Activated T-helper 17 cell treated with anti-CD3 and anti-CD28 coated beads, Interleukin-2, amount 50 U/mL, for 72 hours (primary cell): ENCODE measurements at places on chromosomes 7 and 10.

DNA sequence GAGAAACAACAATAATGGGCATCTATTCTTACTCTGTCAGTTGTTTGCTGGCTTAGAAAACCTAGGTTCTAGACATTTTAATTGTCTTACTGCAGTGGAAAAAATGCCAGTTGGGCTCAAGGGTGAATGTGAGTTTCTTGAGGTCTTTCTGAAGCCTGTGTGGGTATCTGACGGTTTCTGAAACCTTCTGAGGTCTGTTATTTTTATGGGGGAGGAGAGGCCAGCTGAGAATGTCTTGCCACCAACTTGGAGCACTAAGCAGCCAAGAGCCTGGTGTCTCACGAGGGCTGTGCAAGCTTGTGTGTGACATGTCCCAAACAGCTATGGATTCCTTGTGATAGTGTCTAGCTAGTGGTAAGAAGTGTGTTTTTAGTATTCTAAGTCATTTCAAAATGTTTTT is 24.2 kb upstream of the DDC start:
- peak; percentile 14 for ATAC-seq

DNA sequence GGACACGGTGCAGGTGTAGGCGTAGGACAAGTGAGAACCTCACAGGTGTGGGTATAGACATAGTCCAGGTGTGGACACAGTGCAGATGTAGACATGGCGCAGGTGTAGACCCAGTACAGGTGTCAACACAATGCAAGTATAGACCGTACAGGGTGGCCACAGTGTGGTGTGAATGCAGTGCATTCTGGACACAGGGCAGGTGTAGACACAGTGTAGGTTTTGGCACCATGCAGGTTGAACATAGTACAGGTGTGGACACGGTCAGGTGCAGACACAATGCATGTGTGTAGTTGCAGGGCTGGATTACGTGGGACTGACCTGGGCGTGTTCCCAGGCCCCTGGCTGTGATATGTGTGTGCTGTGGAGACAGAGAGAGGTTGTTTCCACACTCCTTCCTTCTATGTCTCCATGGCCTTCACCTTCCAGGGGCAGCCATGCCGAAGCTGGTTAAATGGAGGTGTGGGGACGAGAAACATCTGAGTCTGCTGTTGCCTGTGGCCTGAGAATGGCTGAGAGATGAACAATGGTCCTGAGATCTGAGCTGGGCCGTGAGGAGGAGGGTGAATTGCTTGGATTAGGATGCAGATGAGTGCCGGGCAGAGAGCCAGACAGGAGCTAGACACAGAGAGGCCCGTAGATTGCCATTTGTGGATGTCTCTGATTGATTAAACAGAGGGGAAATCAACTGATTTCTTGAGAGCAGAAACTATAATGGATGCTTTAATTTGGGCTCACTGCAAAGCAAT is 343.9 kb upstream of the SHH start:
- peak; percentile 6 for ATAC-seq

GRCh38 chr10:74018241-74018640 is 20.3 kb downstream of the VCL start:
- ATAC-seq, result no peak

GRCh38 chr7:32119790-32120196 is 49.6 kb upstream of the PDE1C start:
- ATAC-seq, result no peak

- peak; percentile 54 for ATAC-seq
These were observed 345.0 kb downstream of the REEP3 start for GRCh38 chr10:63866075-63866746.

DNA sequence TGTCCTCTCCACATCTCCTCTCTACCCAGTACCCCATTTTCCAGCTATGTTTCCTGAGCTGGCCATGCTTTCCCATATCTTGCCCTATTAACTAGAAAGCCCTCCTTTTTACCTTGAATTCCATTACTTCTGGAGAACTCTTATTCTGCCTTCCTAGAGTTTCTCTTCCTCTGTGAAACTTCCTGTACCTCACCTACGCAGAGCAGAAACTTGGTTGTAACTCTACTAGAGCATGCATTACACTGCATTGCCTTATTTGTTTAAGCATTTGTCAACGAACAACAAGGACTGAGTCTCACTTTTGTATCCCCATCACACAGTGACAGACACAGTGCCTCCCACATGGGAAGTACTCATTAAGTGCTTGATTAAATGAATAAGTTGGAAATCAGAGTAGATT is 36.4 kb downstream of the VCL start:
- peak; percentile 78 for ATAC-seq

- ATAC-seq, result peak; percentile 95
These were observed at the start of gene PITRM1 for GRCh38 chr10:3172446-3173170. Gene PITRM1 (minus strand): TSS chr10:3172782. CDS start chr10:3172772, 10 bp downstream.

DNA sequence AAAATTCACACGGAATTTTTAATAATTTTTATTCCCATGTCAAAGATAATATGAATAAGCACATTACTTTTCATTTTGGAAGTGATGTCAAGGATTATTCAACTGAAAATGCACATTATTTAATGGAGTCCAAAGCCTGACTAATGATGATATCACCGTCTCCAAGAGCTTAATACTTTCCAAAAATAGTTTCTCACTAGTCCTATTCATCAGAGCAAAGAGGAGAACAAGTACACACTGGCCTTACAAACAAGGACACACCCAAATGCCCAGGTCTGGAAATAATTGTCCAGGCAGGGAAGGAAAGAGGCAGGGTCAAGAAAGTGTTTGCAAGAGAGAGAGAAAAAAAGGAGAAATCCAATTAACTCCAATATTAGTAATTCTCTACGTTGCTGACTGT is 216.8 kb upstream of the CCDC6 start:
- ATAC-seq, result no peak

- ATAC-seq, result peak; percentile 67
These were observed 107.3 kb downstream of the SNX10 start for GRCh38 chr7:26398756-26399509.

GRCh38 chr7:146982482-146982881 is 865.9 kb downstream of the CNTNAP2 start:
- no peak for ATAC-seq

- no peak for ATAC-seq
These were observed 118.8 kb downstream of the RSU1 start for GRCh38 chr10:16698461-16698860.

GRCh38 chr10:30705101-30705624 is 75.6 kb upstream of the LYZL2 start:
- ATAC-seq, result peak; percentile 5

GRCh38 chr7:139767561-139767982 is 10.2 kb downstream of the HIPK2 start:
- ATAC-seq, result peak; percentile 65

DNA sequence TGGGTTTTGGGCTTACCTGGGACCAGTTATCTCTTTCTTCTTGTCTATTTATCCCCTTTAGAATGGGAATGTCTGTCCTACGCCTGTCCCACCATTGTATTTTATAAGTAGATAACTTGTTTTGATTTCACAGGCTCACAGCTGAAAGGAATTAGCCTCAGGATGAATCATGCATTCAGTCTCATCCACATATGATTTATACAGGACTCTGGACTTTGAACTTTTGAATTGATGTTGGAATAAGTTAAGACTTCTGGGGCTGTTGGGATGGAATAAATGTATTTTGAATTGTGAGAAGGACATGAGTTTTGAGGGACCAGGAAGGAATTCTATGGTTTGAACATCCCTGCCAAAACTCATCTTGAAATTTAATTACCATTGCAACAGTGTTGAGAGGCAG is 112.6 kb downstream of the AMPH start:
- no peak for ATAC-seq

GRCh38 chr10:117674646-117675045 is 132.1 kb downstream of the EMX2 start:
- ATAC-seq, result no peak

DNA sequence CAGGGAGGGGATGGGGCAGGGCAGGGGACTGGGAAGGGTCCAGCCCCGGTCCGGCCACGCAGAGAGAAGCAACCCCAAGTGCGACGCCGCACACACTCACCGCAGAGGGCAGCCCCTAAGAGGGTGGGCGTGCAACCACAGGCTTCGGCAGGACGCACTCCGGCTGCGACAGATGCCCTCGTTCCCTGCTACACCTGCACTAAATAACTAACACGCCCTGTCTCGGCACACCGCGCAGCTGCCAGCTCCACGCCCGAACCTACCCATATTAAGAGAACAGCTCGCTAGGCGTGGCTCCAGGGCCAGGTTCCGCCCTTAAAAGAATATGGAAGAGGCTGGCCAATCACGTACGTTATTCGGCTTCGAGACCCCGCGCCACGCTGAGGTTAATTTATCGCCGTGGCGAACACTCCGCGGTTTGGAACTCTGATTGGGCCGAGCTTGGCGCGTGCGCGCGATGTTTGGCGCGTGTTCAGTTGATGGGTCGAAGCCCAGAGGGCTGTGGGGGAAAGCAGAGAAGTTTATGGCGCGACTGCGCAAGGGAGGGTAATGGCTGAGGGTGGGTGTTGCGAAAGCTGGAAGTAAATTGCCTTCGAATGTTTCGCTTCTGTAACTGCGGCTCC is 91.1 kb downstream of the OR13A1 start:
- no peak for ATAC-seq

GRCh38 chr10:123943307-123943706 is 51.7 kb upstream of the CPXM2 start:
- ATAC-seq, result no peak

GRCh38 chr10:11720260-11720741 is 21.9 kb upstream of the ECHDC3 start:
- ATAC-seq, result peak; percentile 39

DNA sequence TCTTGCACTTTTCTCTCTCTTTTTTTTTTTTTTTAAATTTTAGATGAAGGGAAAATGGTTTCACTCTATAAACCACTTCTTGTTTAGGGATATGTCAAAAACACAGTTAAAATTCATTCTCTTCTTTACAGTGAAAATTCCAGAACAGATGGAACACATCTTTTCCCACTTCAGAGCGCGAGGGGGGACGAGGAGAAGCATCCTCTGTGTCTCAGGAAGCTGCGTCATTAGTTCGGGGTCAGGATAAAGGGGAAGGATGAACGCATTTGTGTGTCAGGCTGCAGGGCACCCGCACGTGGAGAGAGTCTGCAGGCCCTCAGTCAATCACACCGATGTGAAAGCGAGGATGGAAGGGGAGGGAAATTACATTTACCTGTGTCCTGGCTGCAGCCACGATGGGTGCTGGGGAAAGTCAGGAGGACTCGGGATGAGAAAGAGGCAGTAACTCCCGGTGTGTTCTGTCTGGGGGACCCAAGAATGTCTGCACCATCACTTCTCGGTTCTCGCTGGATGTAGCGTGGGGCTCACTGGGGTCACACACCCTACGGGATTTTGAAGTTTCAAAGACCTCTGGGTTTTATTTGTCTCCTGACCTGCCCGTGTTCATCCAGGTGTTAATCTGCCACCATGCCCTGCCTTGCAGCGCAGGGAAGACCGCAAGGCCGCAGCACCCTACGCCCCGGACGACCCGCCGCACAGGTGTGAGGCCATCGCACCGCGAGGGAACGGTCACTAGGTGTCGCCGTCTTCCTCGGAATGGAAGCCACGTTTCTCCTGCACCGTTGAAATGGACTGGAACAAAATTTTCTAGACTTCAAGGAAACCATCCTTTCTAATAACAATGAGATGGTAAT is 66.7 kb upstream of the PITRM1 start:
- ATAC-seq, result peak; percentile 86

GRCh38 chr7:142720172-142720773 is 29.0 kb upstream of the PRSS1 start:
- peak; percentile 53 for ATAC-seq

DNA sequence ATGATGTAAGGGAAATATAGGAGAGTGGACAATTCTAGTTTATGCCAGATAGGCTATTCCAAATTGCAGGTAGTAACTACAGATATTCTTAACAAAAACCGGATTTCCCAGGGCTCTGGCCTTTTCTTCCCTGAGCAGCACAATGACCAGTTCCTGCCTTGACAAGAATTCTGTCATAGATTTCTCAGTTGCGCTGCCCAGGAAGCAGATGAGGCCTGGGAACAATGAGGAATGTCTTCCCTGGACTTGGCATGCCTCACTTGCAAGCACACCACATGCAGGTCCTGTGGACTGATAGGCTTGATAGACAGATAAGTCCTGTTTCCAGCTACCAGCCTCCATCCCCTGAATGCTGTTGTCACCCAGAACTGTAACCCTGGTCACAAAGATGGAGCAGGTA is 174.5 kb upstream of the PRSS58 start:
- no peak for ATAC-seq

DNA sequence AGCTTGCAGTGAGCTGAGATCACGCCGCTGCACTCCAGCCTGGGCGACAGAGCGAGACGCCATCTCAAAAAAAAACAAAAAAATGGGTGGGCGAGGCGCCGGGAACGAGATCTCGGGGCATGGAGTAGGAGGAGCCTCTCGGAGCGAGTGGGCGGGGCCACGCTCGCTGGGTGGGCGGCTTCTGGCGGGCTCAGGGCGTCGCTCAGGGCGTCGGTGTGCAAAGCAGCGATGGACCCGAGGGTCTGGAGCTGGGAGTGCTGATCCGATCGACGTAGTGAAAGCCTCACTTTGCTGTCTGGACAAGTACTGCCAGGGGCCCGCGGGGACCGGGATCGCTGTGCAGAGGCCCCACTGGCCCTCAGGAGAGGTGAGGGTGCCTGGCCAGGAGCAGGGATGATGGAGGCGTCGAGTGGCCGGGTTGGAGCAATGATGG is 22.6 kb upstream of the AMZ1 start:
- no peak for ATAC-seq

DNA sequence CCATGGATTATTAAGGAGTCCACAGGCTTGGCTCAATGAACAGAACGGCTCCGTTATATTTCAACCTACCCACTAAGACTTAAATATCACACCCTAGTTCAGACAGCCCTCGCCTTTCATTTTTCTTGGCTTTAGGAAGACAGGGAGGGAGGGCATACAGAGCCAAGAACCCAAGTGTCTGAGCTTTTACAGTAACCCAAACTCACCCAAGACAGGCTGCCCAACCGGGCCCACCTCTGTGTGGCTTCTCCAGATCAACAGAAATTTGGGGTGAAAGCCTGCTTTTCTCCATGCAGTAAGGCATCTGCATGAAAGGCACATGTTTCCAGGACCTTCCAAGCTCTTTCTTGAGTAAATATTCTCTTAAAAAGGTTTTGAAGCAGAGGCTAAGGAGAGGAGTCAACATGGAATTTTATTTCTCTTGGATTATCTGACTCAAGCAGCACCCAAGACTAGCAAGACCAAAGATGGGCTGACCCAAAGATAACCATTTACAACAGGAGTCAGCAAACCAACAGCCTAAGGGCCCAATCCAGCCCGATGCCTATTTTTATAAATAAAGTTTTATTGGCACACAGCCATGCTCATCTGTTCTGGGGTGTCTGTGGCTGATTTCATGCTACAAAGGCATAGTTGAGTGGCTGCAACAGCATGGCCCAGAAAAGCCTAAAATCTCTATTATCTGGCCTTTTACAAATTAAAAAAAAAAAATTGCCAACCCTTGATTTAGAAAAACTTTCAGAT is 90.1 kb downstream of the KCNMA1 start:
- ATAC-seq, result no peak

- no peak for ATAC-seq
These were observed 1.3 kb downstream of the SAP25 start for GRCh38 chr7:100572281-100572948.

GRCh38 chr7:43072530-43072929 is 39.9 kb upstream of the HECW1 start:
- no peak for ATAC-seq

- no peak for ATAC-seq
These were observed 648.0 kb downstream of the SUGCT start for GRCh38 chr7:40782836-40783235.

- ATAC-seq, result peak; percentile 34
These were observed 6.9 kb downstream of the PRKAR2B start for GRCh38 chr7:107051376-107051775.
